PC-9 (cell line): ENCODE measurements at places on chromosomes 6 and 20. TPM values are rescaled to one million over a fixed set of nuclear protein-coding genes. Genes with fewer than 3 reads are reported as not detected.

DNA sequence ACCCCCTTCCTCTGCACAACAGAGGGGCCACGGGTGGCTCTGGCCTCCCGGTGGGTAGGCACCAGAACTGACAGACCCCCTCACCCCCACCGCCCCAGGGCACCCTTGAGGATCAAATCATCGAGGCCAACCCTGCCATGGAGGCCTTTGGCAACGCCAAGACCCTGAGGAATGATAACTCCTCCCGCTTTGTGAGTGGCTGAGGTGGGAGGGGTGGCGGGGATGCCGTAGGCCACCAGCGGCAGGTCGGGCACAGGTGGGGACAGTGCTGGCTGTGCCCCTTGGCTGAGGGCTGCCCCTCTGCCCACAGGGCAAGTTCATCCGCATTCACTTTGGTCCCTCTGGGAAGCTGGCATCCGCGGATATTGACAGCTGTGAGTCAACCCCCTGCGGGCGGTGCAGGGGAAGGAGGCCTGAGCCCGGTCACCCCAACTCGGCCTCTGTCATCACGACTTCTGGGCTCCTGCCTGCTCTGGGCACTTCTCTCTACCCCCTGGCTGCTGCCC, 29.1 kb downstream of the MYH7B start:
- DNase-seq: peak; percentile 49

DNA sequence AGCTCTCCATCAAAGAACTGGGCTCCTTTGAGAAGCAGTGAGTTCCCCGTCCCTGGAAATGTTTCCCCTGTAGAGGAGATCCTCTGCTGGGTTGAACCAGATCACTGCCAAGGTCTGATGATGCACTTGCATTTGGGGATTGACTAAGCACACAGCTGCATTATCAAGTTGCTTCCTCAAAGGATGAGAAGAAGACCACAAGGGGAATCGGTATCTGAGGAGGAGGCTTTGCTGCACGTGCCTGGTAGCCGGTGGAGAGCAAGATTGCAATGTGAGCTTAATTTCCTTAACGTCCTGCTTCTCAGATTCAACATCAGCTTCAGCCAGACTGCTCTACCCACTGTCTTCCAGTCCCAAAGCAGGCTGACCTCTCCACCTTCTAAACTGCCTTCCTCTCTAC, 128.8 kb upstream of the STMND1 start:
- no peak for DNase-seq

- DNase-seq: no peak
These were observed 5.4 kb downstream of the NELFCD start for GRCh38 chr20:58986286-58986967.

- peak; percentile 52 for DNase-seq
These were observed 4.8 kb downstream of the SAMD10 start for GRCh38 chr20:63974402-63975200.

GRCh38 chr6:157096522-157096921, 226.8 kb downstream of the TMEM242 start:
- DNase-seq: no peak

DNA sequence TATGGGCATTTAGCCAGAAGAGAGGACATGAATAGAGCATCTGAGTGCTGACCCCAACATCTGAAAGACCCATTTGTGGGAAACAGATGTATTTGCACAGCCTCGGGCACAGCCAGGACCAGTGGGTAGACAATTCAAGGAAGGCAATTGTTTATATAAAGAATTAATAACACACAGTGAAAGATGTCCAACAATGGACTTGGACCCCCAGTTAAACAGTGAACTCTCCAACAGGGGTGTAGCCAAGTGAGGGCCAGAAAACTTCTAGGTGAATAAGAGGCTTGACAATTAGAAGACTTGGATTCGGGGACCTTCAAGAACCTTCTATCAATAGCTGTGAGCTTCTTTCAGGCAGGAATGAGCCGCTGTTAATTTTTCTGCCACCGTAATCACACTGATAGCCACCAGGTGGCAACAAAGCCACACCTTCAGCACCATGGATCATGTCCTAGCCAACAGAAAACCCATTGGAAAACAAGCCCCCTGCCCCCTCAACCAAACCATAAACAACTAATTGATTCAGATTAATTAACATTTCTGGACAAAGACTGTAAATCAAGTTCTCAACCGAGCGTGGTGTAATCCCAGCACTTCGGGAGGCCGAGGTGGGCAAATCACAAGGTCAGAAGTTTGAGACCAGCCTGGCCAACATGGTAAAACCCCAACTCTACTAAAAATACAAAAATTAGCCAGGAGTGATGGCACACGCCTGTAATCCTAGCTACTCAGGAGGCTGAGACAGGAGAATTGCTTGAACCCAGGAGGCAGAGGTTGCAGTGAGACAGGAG, 8.8 kb upstream of the SRSF6 start:
- peak; percentile 59 for DNase-seq

DNA sequence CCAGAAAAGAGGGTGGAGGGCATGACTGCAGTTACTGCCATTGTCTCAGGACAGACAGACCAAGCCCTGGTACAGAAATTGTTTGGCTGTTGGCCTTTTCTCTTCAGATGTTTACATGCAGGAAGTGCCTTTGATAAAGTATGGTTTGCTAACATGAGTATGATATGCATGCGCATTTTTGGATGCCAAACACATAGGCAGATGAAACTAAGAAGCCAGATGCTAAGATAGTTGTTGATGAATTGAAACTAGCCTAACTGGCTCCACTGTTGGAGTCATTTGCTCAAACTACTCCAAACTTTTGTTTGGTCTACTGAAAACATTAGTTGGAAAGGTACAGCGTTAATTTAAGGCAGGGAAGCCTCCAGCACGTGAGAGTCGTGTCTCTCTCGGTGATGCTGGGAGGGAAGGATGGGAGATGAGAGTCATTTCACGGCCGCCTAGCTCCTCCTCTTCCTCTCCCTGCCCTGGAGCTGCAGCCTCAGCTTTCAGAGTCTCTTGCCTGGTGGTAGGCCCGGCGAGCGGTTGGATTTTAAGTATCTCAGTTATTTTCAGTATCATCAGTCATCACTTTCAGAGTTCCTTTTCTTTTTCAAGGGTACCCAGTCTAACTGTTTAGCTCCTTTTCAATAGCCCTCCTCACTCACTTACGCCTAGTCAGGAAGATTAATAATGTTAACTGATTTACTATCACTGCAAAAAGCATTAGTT, 29.7 kb downstream of the RREB1 start:
- no peak for DNase-seq

- no peak for DNase-seq
These were observed 751.0 kb downstream of the CD109 start for GRCh38 chr6:74447013-74447412.

GRCh38 chr6:41673704-41674000, 35.4 kb downstream of the MDFI start:
- no peak for DNase-seq

- DNase-seq: peak; percentile 52
These were observed 212.8 kb upstream of the PROKR2 start for GRCh38 chr20:5529331-5530148.

GRCh38 chr6:132650429-132650828, 8.6 kb downstream of the TAAR1 start:
- DNase-seq: peak; percentile 49

GRCh38 chr20:47353239-47353691, 3.2 kb downstream of the ZMYND8 start:
- DNase-seq: no peak

DNA sequence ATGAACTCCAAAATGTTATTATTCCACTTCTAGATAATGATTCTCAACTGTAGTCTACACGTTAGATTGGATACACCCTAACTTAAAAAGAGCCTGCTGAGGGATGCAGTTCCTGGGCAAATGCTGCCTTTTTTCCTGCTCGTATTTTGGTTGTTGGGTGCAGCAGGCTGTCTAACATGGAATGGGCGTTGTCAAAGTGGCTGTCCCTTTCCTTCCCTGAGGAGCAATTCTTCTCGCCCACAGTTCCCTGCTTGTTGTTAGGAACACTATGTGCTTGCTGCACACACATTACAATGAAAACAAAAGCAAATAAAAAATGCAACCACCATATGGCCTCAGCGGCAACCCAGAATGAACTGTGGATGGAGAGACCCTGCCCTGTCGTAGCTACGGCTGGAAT, 1.7 kb upstream of the ADGRF5 start:
- DNase-seq: no peak

GRCh38 chr20:10113746-10114145, 79.0 kb downstream of the ANKEF1 start:
- no peak for DNase-seq

DNA sequence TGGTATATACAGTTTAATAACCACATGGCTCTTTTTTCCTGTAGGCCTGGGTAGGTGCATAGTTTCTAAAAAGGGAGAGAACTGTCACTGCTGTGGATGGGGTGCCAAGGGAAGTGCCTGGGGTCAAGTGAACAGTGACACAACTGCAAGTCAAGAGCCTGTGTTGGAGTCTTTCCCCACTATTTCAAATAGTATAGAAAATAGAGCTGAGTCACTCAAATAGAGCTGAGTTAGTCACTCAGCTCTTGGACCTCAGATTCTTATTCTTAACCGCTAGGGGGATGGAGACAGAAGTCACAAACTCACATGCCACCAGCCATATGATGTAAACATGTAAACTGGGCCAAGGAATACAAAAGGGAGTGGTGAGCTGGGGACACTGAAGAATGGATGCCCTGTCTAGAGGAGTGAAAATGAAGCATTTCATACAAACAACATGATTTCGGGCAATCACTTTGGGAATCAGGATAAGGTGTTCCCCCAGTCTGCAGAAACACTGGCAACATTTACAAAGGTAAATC, 2.1 kb downstream of the NQO2 start:
- no peak for DNase-seq

DNA sequence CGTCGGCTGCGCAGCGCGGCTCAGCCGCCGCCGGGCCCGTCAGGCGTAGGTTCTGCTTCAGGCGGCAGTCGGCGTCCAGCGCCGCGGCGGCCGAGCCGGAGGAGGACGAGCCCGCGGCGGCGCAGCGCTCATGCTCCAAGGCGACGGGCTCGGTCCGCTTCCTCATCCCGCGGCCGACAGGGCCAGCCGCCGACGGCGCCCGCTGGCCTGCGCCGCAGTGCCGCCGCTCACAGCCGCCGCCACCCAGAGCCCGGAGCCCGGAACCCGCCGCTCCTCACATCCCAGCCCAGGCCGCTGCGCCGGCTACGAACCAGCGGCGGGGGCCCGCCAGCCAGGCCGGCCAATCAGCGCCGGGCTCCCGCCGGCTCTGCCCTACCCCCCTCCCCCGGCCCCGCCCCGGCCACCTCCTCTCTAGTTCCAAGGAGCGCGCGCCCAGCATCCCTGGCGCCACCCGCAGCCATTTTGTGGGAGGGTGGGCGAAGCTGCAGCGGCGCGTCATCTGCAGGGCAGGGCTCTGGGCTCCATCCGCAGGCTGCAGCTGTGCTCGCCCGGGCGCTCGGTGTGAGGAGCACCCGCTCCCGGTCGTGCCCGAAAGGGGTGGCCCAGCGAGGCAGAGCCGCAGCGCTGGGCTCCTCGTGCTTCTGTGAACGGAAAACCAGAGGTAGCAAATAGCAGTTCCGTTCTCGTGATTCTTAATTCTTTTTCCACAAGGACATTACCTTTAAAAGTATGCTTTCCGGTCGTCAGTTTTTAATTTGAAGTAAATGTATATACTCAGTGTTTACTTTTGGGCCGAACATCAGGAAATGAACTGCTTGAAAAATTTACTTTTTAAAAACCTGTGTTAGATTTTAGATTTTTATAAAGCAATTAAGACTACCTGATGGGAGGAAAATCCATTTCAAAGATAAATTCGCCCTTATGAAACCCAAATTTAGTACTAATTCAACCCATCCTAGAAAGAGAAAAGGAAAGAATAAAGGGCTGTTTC, at the start of gene ABHD12:
Gene ABHD12 (minus strand): TSS at position 298 of the 991 bp plus-strand sequence. CDS start 132 bp downstream, at position 166.
- peak; percentile 84 for DNase-seq

DNA sequence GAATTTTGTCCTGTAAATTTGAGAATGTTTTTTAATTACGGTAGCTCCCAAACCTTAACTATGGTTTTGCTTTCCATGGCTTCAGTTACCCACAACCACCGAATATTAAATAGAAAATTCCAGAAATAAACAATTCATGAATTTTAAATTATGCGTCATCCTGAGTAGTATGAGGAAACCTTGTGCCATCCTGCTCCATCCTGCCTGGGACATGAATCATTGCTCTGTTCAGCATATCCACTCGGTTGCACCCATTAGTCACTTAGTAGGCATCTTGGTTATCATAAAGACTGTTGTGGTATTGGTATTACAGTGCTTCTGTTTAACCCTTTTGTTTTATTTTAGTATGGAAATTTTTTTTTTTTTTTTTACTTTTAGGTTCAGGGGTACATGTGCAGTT, 39.7 kb downstream of the KCNS1 start:
- DNase-seq: peak; percentile 92

DNA sequence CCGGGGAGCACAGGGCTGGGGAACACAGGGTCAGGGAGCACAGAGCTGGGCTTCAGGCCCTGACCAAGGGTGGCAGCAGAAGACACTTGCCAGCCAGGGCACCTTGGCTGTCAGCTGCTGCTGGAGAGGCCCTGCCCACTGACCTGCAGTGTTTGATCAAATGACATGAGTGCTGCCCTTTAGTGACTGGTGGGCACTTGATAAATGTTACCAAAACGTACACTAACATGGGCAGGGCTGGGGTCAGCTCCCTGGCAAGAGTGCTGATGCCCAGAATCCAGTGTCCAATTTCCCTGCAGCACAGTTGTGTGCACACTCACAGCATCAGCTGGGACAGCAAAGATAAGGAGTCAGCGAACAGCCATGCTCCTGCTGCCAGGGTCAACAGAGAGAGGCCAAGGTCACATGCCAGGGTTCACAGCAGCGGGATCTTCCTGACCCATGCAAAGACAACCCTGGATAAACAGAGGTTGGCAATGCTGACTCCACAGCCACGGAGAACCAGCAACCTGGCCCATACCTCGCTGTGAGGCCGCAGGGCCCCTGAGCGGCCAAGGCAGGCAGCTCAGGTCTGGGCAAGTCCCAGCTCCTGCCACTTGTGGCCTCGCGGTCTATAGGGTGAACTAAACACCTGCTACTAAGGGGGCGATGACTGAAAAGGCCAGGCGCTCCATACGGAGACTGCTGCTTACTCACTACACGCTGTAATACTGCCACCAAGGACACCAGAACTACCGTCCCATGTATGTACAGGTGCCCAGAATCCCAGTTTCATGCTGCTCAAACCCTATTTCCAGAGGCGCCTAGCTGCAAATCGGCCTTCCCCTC, 46.3 kb downstream of the NINL start:
- no peak for DNase-seq

The ELOVL2 gene
- total RNA-seq: 0.23 and 0.41 TPM in 2 replicates

The CAP2 gene
- total RNA-seq: 10.0 and 12.0 TPM in 2 replicates

The GSTA1 gene
- total RNA-seq: not detected in 2 replicates

The TRAPPC3L gene
- not detected in 2 replicates for total RNA-seq

The TNNC2 gene
- total RNA-seq: 1.3 TPM in 1 of 2 replicates, not detected in the other

The PAX1 gene
- total RNA-seq: not detected in 2 replicates

The ITPR3 gene
- total RNA-seq: 78.3 and 86.9 TPM in 2 replicates

The SLC17A4 gene
- 0.13 TPM in 1 of 2 replicates, not detected in the other for total RNA-seq

The CDC40 gene
- 18.3 and 19.0 TPM in 2 replicates for total RNA-seq

The TPD52L2 gene
- 149 and 158 TPM in 2 replicates for total RNA-seq

The LAMA4 gene
- 58.3 and 91.0 TPM in 2 replicates for total RNA-seq
